SW 1271 (cell line): ENCODE measurements at places on chromosomes 7 and 10.

GRCh38 chr10:59456199-59456598 lies 93.8 kb upstream of the FAM13C start:
- DNase-seq, result no peak

GRCh38 chr7:149295481-149295850 lies 33.5 kb downstream of the ZNF783 start:
- DNase-seq, result no peak

GRCh38 chr7:98066934-98067507 lies 39.6 kb upstream of the LMTK2 start:
- no peak for DNase-seq

GRCh38 chr7:101815826-101816594 lies 1.4 kb upstream of the CUX1 start:
- peak; percentile 62 for DNase-seq

GRCh38 chr10:117502421-117503243 lies 39.9 kb upstream of the EMX2 start:
- no peak for DNase-seq

DNA sequence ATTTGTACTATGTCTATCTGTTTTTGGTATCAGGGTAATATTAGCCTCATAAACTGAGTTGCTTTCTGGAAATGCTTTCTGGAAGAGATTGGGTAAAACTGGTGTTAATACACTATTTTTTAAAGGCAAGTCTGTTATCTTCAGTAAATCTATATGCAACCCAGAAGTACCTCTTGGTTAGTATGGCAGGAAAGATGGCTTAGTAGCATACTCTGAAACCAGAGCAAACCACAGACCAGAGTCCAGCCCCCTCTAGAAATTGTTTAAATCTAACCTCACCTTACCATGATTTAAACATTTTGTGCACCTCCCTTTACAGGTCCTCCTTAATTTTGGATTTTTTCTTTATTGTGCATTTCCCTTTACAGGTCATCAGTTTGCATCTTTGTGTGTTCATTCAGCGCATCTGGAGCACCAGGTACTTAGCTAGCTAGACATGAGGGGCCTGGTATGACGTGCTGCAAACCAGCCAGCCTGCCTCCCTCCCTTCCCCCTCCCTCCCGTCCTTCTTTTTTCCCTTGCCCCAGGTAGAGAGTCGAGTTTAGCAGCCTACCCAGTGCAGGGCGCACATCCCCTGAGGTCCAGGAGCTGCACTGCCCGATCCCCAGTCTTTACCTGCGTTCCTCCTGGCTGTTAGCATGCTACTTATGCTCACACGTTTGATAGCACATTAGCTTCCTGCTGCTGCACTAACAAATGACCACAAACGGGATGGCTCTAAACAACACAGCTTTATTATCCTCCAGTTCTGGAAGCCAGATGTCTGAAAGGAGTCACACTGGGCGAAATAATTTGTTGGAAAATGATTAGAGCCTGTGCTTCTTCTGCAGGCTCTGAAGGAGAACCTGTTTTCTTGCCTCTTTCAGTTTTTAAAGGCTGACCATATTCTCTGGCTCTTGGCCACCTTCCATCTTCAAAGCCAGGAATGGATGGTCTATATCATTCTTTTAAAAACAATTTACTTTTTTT lies 299.9 kb upstream of the HABP2 start:
- no peak for DNase-seq

- peak; percentile 69 for DNase-seq
Measured at GRCh38 chr7:63899691-63900393, 98.8 kb upstream of the ZNF722 start.

GRCh38 chr10:11861341-11861740 lies 38.2 kb downstream of the PROSER2 start:
- DNase-seq, result no peak

DNA sequence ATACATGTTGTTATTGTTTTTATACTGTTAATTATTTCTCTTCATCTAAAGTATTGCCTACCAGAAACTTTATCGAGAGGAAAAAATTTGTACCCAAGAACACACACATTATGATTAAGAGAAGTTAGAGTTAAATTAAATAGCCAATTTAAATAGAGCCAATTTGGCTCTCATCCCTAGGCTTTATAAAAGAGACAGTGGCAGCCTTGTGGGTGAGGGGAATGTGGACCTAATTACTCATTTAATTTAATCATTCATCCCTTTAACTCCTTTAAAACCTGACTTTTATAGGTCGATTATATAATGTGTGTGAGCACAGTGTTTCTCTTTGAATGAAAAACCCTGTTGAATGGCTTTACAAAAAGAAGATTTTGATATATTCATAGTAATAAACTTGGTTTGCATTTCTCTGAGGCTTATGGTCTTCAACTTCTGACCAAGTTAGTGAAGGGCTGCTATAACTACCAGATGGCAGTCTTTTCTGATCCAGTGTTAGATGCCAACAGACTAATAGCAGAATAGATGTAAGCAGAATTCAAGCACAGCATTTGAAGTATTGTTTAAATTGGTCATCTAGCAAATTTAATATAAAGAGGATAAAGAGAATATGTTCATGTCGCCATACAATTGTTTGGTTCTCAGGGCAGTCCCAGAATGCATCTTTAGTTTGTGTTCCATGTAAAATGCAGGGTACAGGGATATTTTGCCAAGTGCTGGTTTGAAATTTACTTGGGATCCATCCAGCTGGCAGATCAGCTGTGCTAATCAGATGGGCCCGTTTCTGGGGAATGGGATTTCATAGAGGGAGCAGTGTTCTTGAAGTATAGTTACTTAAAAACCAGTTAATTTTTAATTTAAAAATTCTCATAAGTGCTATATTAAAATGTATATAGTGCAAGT lies 25.3 kb downstream of the ADD3 start:
- DNase-seq, result no peak

DNA sequence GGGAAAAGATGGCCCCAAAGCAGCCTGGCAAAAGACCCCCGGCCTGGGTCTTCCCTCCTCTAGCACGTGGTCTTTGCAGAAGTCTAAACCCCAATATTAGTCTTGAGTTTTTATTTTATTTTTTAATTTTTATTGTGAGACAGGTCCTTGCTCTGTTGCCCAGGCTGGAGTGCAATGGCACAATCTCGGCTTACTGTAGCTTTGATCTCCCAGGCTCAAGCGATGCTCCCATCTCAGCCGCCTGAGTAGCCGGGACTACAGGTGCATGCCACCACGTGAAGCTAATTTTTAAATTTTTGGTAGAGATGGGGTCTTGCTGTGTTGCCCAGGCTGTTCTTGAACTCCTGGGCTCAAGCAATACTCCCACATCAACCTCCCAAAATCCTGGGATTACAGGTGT lies 40.3 kb upstream of the MXI1 start:
- DNase-seq, result no peak

GRCh38 chr10:98323221-98324164 lies 55.5 kb upstream of the LOXL4 start:
- DNase-seq, result peak; percentile 67

GRCh38 chr7:24038993-24039392 lies 245.0 kb upstream of the NPY start:
- DNase-seq, result no peak

GRCh38 chr10:62005687-62006086 lies 104.2 kb downstream of the ARID5B start:
- DNase-seq, result no peak

DNA sequence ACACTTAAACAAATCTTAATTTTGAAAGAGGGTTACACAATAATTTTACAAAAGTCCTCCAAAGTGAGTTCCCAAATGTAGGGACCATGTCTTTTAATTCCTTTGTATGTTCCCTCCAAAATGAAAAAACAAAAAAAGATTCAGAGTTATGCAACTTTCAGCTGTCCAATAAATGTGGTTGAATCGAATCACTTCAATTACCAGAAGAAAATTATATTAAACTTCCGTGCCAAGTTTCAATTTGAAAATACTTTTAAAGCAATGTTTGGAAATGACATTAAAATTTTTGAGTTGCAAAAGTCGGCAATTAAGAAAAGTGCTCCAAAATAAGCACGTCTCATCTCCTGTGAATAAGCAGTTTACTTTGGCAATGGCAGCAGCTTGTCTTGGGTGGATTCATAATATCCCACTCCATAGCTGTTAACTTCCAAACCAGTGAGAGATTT lies 60.3 kb upstream of the C1GALT1 start:
- no peak for DNase-seq

GRCh38 chr10:127734753-127735152 lies 2.2 kb upstream of the FOXI2 start:
- no peak for DNase-seq

- no peak for DNase-seq
Measured at GRCh38 chr10:14801723-14802122, 27.0 kb upstream of the FAM107B start.

DNA sequence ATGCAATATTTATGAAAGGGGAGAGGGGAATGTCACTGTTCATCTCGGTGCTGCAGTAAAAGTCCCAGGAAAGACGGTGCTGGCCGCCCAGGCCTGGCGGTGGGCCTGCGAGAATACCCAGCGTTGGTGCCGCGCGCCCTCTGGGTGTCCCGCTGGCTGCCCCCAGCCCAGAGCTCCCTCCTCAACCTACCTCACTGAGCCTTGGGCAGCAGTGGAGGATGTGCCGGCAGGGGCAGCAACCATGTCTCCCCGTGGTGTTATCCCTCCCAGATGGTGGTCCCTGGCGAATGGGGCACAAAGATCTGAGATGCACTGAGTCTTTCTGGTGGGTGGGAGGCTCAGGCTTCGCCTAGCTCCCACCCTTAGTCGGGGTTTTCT lies 9.5 kb upstream of the TLX1 start:
- no peak for DNase-seq

DNA sequence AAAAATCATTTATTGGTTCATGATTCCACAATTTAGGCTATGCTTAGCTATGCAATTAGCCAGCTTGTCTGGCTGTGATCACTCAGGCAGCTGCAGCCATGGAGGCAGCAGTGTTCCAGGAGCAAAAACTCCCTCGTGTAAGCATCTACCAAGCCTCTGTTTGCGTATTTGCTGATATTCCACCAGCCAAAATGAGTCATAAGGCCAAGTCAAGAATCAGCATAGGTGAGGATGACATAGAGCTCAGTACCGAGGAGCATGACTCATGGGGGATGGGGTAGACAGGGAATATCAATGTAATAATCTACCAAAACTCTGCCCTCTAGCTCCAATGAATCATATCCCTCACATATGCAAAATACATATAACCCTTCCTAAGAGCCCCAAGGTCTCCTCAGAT lies 63.3 kb downstream of the IMMP2L start:
- no peak for DNase-seq

DNA sequence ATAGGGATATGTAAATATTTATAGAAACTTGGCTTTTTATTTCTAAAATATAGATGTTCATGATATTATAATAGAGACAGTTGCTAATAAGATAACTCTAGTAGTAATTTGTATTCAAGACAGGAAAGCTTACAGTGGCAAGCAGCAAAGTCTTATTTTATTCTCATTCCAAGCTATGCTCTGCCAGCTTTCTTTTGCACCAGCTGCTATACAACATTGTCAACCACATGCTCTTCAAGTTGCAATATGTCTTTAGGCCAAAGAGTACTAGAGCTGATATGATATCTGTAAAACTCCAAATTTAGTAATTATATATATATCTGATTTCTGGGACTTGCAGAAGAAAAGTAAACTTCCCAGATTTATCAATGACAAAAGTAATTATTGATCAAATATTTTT lies 350.1 kb downstream of the HGF start:
- DNase-seq, result no peak

GRCh38 chr10:74922921-74923320 lies 96.5 kb downstream of the KAT6B start:
- DNase-seq, result no peak

- DNase-seq, result no peak
Measured at GRCh38 chr7:92769394-92769699, 67.0 kb downstream of the CDK6 start.

GRCh38 chr7:129561677-129562359 lies 49.7 kb upstream of the NRF1 start:
- no peak for DNase-seq

DNA sequence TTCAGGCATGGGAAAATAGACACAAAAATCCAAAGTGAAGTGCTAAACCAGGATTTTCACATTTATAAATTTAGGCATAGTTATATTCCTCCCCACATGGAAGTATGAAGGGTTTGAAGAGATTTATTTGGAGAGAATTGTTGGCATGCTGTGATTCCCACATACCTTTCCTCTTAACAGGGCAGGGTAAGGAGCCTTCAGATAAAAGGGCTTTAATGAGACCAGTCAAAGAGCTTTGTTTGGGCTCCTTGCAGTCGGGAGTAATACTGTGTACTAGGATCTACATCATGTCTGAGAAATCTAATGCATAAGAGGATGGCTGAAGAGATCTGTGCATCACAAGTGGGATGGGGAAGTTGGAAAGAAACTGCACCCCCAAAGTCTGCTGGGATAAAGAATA lies 140.8 kb upstream of the PTN start:
- no peak for DNase-seq

- DNase-seq, result no peak
Measured at GRCh38 chr10:60098677-60099601, 192.6 kb upstream of the CCDC6 start.

GRCh38 chr10:34858003-34858402 lies 42.9 kb upstream of the PARD3 start:
- no peak for DNase-seq

- no peak for DNase-seq
Measured at GRCh38 chr10:51312817-51313216, 238.5 kb downstream of the PRKG1 start.

DNA sequence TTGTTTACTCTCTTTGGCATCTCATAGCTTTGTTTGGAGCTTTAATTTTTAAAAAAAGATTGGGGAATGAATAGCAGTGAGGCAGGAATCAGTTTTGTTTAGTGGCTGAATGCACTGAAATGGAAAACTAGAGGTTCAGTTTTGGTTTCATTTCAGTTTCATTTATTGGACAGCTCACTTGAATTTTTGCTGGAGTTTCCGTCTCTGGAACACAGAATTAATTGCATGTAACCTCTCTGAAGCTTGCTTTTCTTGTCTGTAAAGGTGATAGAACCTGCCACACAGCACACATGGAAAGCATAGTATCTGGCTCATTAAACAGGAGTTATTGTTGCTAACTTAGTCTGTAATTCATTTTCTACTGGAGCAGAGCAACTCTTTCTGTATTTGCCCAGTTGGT lies 7.1 kb downstream of the GRM8 start:
- no peak for DNase-seq

DNA sequence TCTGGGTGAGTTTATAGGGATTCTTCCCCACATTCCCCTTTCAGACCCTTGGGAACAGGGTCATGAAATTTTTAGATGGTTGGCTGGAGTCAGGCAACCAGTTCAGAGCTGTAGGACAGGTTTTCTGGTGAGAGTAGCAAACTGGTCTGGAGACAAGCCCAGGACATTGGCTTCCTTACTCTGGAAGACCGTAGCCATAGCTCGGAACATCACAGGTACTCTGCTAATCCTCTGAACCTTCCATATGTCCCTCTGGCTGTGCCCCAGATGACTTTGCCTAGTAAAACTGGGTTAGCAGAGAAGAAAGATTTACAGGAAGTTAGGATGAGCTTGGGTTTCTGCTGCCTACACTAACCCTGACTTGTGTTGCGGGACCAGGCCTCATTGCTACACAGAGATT lies 104.5 kb upstream of the MKLN1 start:
- no peak for DNase-seq

GRCh38 chr10:15461353-15462108 lies 90.4 kb upstream of the FAM171A1 start:
- DNase-seq, result peak; percentile 1
